Right atrium auricular region (tissue), 2 donors: ENCODE measurements at places on chromosomes 7 and 10. TPM values are rescaled to one million over a fixed set of nuclear protein-coding genes. Genes with fewer than 3 reads are reported as not detected.

DNA sequence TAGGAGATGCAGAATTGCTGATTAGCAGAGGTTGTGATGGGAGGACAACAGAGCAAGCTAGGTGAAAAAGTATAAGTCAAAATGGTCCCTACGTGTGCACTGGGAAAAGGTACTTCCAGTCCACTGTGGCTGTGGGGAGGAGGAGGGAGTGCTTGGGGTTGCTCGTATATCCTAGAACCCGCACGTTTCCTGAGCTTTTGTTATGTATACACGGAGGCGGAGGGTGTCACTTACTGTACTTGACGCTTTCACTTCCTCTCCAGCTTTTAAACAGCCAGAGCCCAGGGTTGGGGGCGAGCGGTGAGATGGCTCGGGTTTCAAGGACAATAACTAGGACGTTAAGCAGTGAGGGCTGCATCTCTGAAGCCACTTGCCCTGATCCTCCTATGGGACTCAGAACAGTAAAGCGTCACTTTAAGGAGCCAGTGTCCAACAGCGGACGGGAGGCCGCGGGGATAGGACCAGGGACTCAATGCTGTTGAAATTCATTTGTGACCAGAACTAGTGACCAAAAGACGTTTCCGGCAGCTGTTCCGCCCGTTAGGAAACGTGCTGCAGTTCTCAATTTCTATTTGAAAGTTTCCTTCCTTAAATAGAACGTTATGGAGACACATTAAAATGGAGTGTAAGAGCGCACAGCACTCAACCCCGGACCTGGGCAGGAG lies 985 bp upstream of the ETV1 start:
- peak; percentile 75 for DNase-seq
- H3K4me1 ChIP-seq: no peaks in the 10 kb centered on the region
- peak overlapping the region; percentile 70 for H3K4me3 ChIP-seq
- no peaks in the 10 kb centered on the region for H3K27me3 ChIP-seq
- no peaks in the 10 kb centered on the region for H3K36me3 ChIP-seq
- H3K27ac ChIP-seq: peak overlapping the region; percentile 91

DNA sequence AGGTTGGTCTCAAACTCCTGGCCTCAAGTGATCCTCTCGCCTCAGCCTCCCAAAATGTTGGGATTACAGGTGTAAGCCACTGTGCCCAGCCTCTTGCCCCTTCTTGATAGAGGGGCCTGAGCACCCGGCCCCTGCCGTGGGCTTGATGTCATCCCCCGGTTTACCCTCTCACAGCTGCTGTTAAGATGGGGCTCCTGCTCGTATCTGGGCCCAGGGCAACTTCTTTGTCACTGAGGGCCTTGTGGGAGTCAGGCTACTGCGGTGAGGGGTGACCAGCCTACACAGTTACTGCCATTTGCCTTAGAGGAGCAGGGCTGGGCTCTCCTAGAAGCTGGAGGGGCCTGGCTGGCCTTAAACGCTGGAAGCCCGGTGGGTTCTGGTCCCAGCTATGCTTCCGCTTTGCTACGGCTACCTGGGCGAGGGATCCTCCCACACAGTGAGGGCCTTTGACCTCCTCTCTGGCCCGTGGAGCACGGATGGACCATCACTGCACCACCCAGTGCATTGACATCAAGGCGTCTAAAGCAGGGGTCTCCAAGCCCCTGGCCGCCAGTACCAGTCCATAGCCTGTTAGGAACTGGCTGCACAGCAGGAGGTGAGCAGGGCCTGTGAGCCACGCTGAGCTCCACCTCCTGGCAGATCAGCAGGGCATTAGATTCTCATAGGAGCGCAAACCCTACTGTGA lies 1.1 kb upstream of the TMEM130 start:
- H3K4me1 ChIP-seq: no peaks in the 10 kb centered on the region
- no peaks in the 10 kb centered on the region for H3K36me3 ChIP-seq
- H3K27me3 ChIP-seq: peaks cover 5% of the 10 kb centered on the region
- H3K4me3 ChIP-seq: no peak overlapping the region
- no peak overlapping the region for H3K27ac ChIP-seq

DNA sequence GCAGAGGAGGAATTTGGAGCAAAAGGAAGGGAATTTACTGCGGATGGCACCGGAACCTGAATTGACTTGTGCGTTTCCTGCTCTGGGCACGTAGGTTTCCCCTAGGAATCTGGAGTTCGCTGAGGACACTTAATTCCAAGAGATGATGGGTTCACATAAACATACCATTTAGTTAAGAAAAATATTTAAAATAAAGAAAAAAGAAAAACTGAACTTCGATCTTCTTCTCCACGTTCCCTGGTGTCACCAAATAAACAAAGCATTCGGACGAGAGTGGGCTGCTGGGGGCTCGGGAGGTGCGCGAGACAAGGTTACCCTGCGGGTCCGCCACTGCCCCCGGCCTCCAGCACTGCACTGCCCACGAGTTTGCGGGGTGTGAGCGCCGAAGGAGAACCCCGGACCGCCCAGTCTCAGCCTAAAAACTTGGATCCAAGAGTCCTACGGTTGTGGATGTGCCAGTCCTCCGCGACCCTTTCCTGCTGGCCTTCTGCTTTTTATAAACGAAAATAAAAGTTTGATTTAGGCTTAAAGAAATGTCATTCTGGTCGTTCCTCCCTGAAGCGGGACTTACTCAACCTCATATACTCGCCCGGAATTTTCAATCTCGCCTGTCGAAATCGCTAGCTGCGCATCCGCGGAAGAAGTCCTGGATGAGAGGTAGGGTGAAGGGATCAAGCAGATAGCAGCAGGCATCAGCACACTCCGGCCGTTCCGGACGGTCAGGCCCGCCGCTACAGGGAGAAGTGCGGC lies 30.3 kb downstream of the SKIDA1 start:
- peaks cover 29% of the 10 kb centered on the region for H3K4me1 ChIP-seq
- H3K36me3 ChIP-seq: no peaks in the 10 kb centered on the region
- peak overlapping the region; percentile 87 for H3K4me3 ChIP-seq

DNA sequence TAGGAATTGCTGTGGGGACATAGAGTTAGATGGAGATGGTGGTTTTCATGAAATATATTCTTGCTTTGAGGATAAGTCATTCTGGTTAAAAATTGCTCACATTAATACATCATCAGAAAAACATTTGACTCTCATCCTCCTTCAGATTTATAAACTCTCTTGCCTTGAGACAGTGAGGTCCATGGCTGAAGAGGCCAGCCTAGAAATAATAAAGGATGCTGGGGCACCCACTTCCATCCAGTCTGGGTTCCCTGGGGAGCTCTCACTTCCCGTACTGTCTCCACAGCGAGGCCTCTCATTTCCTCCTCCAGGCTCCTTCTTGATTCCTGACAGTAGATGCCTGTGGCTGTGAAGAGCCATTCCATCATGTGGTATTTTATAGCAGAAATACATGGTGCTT lies 73.3 kb upstream of the PRKG1 start:
- H3K36me3 ChIP-seq: no peaks in the 10 kb centered on the region
- H3K27me3 ChIP-seq: no peaks in the 10 kb centered on the region
- H3K4me3 ChIP-seq: no peak overlapping the region
- H3K4me1 ChIP-seq: no peaks in the 10 kb centered on the region

- peaks cover 4% of the 10 kb centered on the region for H3K36me3 ChIP-seq
- H3K4me3 ChIP-seq: no peak overlapping the region
- no peaks in the 10 kb centered on the region for H3K27me3 ChIP-seq
- no peak for DNase-seq
- H3K4me1 ChIP-seq: peaks cover 37% of the 10 kb centered on the region
- H3K27ac ChIP-seq: peak overlapping the region; percentile 33
Measured at GRCh38 chr10:126931544-126931943, 26.3 kb downstream of the DOCK1 start.

DNA sequence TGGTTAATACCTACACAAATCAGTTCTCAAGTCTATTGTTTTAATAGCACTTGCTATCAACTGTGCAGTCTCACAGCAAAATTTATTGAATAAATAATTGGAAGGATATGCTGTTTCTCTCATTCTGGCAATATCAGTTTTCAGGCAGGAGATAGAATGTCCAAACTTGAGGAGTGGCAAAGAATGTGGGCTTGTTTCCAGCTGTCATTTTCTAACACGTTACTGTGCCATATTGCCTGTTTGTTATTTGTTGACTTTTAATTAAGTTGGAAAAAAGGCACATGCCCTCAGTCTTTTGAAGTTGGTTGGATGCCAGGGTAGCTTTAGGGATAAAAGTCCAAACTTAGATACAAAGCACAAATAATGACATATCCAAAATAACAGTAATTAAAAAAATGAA lies 52.2 kb downstream of the MAGI2 start:
- no peaks in the 10 kb centered on the region for H3K4me1 ChIP-seq
- no peaks in the 10 kb centered on the region for H3K27me3 ChIP-seq
- no peak overlapping the region for H3K27ac ChIP-seq

DNA sequence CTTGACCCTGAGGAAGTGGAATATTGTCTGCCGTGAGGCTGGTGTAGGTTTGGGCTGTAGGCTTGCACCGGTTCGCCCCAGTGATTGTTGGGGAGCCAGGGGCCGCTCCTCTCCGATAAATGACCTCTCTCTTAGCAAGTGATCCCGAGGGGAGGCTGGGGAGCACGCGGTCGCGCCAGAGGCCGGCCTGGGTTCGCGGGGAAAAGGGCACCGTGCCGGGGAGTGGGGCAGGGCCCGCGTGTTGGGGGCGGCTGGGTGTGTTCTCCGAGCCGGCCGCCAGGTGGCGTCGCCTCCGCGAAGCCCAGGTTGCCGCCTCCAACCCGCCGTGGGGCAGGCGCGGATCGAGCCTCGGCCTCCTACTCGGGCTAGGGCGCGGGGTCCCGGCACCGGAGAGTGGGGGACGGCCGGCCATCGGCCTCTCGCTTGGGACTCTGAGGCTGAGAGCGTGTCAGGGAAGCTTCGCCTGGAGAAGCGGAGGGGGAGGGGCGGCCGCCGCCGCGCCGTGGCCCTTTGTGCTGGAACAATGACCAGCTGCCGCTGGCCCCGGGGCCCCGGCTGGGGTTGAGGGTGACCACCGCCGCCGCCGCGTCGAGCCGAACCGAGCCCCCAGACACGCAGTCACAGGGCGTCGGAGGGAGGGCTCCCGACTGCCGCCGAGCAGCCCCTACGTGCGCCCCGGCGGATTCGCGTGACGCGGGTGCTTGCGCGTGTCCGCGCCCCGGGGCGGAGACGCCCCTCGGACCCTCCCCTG lies 442 bp upstream of the LZTS2 start:
- H3K27ac ChIP-seq: peak overlapping the region; percentile 100
- peaks cover 19% of the 10 kb centered on the region for H3K36me3 ChIP-seq
- no peaks in the 10 kb centered on the region for H3K27me3 ChIP-seq

GRCh38 chr10:88245974-88246511 lies 337.1 kb downstream of the RNLS start:
- DNase-seq: no peak
- H3K4me1 ChIP-seq: no peaks in the 10 kb centered on the region

GRCh38 chr10:108736111-108736510 lies 1187.2 kb downstream of the XPNPEP1 start:
- no peaks in the 10 kb centered on the region for H3K36me3 ChIP-seq
- H3K27ac ChIP-seq: no peak overlapping the region
- no peak overlapping the region for H3K4me3 ChIP-seq
- no peak for DNase-seq
- H3K27me3 ChIP-seq: no peaks in the 10 kb centered on the region

DNA sequence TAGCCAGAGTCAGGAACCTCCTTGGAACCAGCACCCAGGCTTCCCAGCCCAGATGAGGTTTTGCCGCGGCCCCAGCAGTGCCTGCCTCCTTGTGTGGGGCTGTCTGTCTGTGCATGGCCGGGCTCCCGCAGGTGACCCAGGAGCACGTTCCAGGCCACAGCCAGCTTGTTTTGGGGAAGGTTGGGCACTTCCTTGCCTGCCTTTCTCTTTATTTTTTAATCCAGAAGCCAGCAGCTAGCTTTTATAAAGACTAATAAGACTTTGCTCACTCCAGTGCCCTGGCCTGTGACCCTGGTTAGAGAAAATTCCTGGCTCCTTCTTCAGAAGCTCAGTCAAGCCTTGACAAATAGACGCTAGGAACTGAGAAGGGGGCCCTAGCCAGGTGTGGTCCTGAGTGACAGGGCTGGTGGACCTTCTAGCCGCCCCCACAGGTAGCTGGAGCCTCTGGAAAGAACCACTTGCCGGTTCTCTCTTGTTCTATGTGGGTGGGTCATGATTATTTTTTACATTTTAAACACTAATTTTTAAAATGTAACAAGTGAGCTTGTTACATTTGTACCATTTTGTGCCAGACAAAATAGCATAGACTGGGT lies 837 bp downstream of the SLC29A3 start:
- H3K36me3 ChIP-seq: no peaks in the 10 kb centered on the region
- peak overlapping the region; percentile 82 for H3K27ac ChIP-seq
- H3K27me3 ChIP-seq: no peaks in the 10 kb centered on the region
- no peak for DNase-seq

DNA sequence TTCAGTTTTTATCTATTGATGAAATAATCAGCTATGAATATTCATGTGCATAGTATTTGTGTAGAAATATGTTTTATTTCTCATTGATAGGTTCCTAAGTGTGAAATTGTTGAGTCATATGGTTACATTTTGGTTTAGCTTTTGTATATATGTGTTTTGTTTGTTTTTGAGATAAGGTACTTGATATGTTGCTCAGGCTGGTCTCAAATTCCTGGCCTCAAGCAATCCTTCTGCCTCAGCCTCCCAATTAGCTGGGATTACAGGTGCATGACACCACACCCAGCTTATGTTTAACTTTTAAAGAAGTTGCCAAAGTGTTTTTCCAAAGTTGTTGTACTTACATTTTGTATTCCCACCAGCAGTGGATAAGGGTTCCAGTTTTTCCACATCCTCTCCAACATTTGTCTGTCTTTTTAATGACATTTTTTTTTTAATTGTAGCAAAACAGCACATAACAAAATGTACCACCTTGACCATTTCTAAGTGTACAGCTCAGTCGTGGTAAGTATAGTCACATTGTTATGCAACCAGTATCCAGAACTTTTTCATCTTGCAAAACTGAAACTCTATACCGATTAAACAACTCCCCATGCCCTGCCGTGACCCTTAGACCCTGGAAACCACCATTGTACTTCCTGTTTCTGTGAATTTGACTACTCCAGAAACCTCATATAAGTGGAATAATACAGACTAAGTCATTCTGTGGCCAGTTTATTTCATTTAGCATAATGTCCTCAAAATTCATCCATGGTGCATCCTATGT lies 12.6 kb upstream of the UBE2D1 start:
- no peak for DNase-seq
- H3K27me3 ChIP-seq: no peaks in the 10 kb centered on the region
- H3K4me3 ChIP-seq: no peak overlapping the region
- H3K36me3 ChIP-seq: no peaks in the 10 kb centered on the region

DNA sequence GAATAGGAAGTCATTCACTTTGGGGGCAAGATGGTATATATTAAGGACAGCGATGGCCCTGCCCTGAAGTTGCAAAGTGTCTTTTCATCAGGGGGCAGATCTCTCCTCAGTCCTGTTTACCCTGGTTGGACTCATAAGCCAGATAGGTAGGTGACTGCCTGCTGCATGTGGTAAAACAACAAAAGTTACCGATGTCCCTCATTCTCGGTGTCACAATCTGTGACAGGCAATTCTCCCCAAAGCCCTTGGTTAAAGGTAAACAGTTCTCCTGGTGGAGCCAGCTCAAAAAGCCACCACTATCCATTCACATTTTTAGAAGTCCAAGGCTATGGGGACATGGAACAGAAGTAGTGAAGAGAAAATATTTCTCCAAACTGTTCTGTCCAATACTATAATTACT lies 9.9 kb upstream of the SLC25A13 start:
- H3K27me3 ChIP-seq: no peaks in the 10 kb centered on the region
- no peaks in the 10 kb centered on the region for H3K4me1 ChIP-seq
- H3K4me3 ChIP-seq: no peak overlapping the region
- DNase-seq: no peak

GRCh38 chr10:103736044-103736443 lies 119.3 kb downstream of the SH3PXD2A start:
- DNase-seq: no peak
- H3K27ac ChIP-seq: no peak overlapping the region
- H3K27me3 ChIP-seq: no peaks in the 10 kb centered on the region
- peaks cover 23% of the 10 kb centered on the region for H3K4me1 ChIP-seq
- H3K4me3 ChIP-seq: no peak overlapping the region

Gene GJD4
- total RNA-seq: not detected

Gene BLNK
- total RNA-seq: 0.39 TPM

Gene FFAR4
- 0.31 TPM for total RNA-seq

Gene LRRN3
- 6.6 TPM for total RNA-seq

Gene CTAGE6
- not detected for total RNA-seq
